Right kidney (tissue), 9 donors: ENCODE measurements at places on chromosomes 2 and 18.

DNA sequence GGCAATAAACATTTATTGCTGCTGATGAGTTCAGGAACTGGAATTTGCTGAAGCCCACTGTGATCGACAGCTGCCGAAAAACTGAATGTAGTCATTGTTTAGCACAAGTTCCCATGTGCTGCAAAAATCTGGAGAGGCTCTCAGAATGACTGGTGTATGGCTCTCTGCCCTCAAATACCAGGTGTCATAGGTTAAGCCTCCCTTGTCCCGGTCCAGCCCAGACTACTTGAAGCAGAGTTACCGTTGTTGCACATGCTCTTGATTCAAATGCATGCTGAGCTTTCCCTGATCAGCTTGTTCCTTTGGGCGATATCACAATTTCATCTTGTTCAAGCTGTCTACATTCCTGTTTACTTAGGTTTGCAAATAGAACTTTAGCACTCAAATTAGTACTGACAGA, 625.2 kb downstream of the CPS1 start:
- DNase-seq, result no peak

DNA sequence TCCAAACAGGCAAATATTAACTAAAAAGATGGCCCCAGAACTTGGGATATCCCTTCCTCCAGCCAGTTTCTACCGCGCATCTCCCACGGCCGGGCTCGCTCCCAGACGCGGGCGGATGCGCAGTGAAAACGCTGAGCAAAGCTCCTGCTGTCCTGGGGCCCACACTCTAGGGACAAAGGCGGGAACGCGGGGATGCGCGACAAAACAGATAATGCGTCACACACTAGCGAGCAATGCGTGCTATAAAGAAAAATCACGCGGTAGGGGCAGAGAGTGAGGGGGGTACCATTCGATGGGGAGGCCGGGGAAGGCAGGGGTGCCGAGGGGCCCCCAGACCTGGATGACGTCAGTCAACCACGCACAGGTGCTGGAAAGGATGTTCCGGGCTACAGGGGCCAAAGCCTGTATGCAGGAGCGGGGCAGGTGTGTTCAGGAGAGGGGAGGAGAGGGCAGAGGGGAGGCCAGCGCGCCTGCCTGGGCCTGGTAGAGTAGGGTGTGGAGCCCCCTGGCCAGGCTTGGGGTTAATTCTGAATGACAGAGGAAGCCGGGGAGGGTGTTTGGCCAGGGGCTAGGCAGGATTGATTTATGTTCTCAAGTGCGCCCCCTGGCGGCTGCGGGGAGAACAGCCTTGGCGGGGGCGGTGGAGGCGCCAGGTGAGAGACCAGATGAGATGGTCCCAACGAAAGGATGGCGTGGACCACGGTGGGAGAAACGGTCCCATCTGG, 14.9 kb upstream of the ITM2C start:
- no peak for DNase-seq

DNA sequence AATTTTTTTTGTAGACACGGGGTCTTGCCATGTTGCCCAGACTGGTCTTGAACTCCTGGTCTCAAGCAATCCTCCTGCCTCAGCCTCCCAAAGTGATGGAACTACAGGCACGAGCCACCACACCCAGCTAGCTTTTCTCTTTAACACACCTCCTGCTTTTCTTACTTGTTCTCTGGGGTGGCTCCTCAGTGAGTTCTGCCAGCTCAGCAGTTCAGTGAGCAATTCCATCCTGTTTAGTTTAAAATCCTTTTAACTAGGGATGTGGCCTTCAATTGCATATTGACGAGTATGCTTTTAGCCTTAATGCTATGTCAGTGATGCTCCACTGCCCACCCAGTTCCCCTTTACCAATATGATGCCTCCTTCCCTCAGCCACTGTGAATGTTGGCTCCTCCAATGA, 16.1 kb downstream of the ZNF397 start:
- DNase-seq, result no peak

GRCh38 chr2:168145426-168146310, 101.7 kb downstream of the STK39 start:
- DNase-seq, result no peak

- DNase-seq, result peak; percentile 89
Observed at GRCh38 chr2:96507957-96508520, 2.9 kb upstream of the NEURL3 start.

GRCh38 chr2:15730545-15731212, 139.0 kb downstream of the DDX1 start:
- peak; percentile 64 for DNase-seq

- DNase-seq, result no peak
Observed at GRCh38 chr2:55026202-55026601, 24.0 kb downstream of the RTN4 start.

DNA sequence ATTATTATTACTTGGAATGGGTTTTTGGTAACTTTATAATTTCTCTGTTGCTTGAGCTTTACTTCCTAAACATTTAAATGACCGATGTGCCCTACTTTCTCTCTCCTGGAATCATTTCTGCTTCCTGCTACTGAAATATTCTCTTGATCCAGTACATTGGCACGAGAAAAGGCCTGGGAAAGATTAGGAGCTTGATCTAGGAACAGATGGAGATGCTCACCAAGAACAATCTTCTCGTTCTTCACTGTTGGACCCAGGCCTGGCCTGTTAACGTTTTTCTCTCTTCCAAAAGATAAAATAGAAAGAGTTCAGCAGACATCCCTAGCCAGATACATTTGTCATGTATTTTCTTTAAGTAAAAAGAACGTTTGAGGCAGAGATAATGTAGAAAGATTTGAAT, 1356.8 kb upstream of the CRIM1 start:
- DNase-seq, result no peak

GRCh38 chr2:240157147-240157470, 16.7 kb upstream of the OTOS start:
- DNase-seq, result no peak

DNA sequence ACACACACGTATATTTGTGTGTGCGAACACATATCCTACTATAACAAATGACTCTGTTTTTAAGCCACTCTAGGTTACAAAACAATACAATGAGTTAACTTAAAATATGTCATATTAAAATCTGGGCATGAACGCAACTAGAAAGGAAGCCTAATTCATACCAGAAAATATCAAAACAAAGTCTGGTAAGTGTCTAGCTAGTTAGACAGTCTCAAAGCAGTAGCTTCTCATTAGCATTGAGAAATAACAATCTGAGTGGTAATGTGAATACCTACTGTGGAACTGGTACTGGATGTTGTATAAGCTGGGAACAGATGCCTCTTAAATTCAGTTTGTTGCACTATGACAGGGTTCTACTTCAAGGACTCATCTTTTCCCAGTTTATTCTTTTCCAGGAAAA, 32.5 kb upstream of the WIPF1 start:
- no peak for DNase-seq

GRCh38 chr2:64766841-64767669, 113.3 kb upstream of the SERTAD2 start:
- DNase-seq, result no peak

GRCh38 chr2:96110621-96111256, 5.6 kb downstream of the ADRA2B start:
- DNase-seq, result no peak

DNA sequence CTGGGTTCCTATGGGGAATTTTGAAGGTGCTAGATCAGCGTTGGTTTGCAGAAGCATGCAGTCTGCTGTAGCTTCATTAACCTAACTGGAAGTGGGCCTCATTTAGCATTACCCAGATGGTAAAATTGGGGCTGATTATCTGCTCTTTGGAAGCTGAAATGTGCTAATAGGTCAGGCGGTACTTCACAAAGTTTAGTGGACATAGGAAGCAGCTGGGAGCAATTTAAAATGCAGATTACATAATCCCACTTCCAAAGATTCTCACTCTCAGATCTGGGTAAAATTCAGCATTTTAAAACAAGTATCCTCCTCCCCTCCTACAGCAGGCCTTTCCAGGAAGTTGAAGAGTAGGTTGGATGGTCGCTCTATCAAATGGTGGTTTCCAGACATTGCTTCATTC, 907.0 kb downstream of the CPS1 start:
- DNase-seq, result no peak

GRCh38 chr18:6414723-6415417, at the start of gene L3MBTL4:
Gene L3MBTL4, minus strand, starts transcription at chr18:6414911. Its CDS starts 103,286 bp downstream, at chr18:6311625.
- peak; percentile 71 for DNase-seq

- DNase-seq, result no peak
Observed at GRCh38 chr18:79000997-79001396, 21.4 kb downstream of the SALL3 start.

DNA sequence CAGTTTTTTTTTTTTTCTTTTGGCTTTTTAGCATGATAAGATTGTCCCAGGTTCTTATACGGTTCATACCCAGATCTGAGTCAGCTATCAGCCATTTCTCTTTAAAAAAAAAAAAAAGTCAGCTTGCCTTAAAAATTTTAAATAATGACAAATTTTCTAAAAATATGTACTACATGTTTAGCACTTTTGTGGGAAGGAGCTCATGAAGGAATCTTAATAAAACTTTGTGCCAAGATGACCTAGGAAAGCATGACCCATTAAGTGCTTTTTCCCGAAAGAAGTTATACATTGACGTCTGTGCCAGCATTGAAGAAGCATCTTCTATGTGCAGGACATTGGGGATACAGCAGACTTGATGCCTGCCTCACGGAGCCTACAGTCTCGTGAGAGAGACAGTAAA, 4.5 kb upstream of the RBMS1 start:
- DNase-seq, result no peak

GRCh38 chr2:11483806-11484617, 18.1 kb upstream of the E2F6 start:
- peak; percentile 17 for DNase-seq

- DNase-seq, result no peak
Observed at GRCh38 chr18:36934884-36935283, 106.0 kb downstream of the KIAA1328 start.

DNA sequence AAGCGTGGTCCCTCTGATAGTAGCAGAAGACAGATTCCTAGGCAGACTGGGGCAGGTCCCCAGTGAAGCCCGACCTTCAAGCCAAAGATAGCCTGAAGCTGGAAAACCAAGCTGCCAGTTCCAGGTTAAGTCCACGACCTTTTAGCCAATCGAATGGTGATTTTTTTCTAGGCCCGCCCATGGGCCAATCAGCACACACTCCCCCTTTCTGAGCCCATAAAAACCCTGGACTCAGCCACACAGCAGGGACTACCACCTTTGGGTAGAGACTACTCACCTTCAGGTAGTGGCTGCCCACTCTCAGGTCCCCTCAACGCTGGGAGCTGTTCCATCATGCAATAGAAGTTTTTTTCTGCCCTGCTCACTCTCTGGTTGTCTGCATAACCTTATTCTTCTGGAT, 14.5 kb upstream of the ADI1 start:
- DNase-seq, result no peak

DNA sequence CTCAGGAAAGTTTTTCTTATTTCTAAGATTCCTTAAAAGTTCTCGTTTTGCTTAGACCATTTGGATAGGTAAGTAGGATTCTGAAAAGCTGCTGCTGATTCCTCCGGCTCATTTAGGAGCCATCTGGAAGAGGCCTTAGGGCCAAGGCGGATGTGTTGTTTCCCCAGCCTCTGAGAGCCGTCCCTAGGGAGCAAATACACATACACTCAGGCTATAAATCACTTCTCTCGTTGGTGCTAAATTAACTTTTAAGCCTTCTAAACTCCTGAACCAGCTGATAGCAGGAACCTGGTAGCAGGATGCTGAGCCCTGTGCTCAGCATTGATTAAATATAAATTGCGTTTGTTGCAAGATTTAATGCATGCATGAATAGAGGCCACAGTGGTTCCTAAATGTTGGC, 109.8 kb downstream of the ADCYAP1 start:
- DNase-seq, result no peak

DNA sequence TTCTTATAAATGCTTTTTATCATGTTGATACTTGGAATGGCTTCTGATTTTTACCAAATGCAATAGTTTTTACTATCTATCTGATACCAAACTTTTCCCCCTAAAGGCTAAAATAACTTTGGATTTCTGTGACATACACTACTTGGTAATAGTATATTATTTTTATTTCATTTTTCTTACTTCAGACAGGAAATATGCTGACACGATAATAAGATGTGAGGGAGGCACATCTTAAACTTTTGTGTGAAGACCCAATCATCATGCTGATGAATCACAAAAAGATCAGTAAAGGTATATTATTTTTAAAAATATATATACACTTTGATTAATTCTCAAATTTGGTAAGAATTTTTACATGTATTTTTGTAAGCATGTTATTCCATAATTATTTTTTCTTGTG, 122.8 kb downstream of the TGIF1 start:
- no peak for DNase-seq

DNA sequence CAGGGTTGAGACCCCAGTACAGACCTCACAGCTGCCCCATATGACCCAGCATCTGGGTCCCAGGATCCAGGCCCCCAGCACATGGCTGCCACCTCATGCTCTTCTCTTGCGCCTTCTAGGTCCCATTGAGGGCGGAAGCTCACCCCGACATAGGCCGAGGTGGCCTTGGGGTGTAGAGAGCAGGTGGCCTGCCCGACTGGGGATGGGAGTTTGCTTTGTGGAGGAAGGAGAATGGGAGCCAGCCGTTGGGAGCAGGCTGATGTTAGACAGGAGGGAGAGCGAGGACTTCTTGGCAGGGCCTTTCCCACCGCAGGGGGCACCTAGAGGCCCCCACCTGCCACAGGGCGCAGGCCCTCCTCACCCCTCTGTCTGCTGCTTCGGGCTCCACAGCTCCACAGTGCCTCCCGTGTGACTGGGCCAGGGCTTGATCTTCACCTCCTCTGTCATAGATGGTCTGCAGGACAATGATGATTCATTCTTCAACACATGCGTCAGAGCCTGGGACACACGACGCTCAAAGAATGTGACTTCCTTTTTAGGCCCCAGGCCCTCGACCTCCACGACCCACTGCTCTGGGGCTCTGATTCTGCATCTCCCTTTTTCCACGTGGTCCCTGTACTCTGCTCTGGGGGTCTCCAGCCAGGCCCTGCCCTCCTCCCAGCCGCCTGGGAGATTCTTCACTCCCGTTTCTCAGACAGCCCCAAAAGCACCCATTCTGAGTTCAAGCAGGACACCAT, 86.6 kb upstream of the ODC1 start:
- no peak for DNase-seq

- no peak for DNase-seq
Observed at GRCh38 chr2:75356865-75357264, 157.5 kb upstream of the TACR1 start.

GRCh38 chr2:190844700-190845401, 35.8 kb upstream of the GLS start:
- no peak for DNase-seq

- DNase-seq, result no peak
Observed at GRCh38 chr2:201579536-201579935, 63.8 kb downstream of the TMEM237 start.

GRCh38 chr2:222470802-222471468, 46.6 kb downstream of the SGPP2 start:
- DNase-seq, result no peak
